Type B pancreatic cell (in vitro differentiated cells): ENCODE measurements at places on chromosomes 11 and 22. TPM values are rescaled to one million over a fixed set of nuclear protein-coding genes. Genes with fewer than 3 reads are reported as not detected.

Gene MS4A6A
- 4.2 TPM in 1 of 2 replicates, not detected in the other for total RNA-seq

Gene ETS1
- 14.6 and 40.6 TPM in 2 replicates for total RNA-seq

Gene OR51B5
- total RNA-seq = not detected in 2 replicates

Gene BIK
- 5.4 and 37.9 TPM in 2 replicates for total RNA-seq

Gene DERL3
- 2.6 and 9.5 TPM in 2 replicates for total RNA-seq

Gene RAD9A
- total RNA-seq = 29.5 and 41.2 TPM in 2 replicates

Gene LARGE2
- total RNA-seq = 12.4 and 29.9 TPM in 2 replicates

Gene MS4A7
- total RNA-seq = not detected in 2 replicates

Gene DUSP8
- 8.4 and 16.1 TPM in 2 replicates for total RNA-seq

Gene LRRC32
- total RNA-seq = 4.3 and 5.4 TPM in 2 replicates

Gene WNT11
- total RNA-seq = 18.2 and 25.9 TPM in 2 replicates

Gene OR51I1
- total RNA-seq = not detected in 2 replicates

Gene MMP27
- not detected in 2 replicates for total RNA-seq

Gene MMP7
- total RNA-seq = 1.8 and 3.5 TPM in 2 replicates

Gene KCNQ1
- 3.7 and 4.8 TPM in 2 replicates for total RNA-seq
